ENCODE measurements at places on chromosomes 1 and 21.

DNA sequence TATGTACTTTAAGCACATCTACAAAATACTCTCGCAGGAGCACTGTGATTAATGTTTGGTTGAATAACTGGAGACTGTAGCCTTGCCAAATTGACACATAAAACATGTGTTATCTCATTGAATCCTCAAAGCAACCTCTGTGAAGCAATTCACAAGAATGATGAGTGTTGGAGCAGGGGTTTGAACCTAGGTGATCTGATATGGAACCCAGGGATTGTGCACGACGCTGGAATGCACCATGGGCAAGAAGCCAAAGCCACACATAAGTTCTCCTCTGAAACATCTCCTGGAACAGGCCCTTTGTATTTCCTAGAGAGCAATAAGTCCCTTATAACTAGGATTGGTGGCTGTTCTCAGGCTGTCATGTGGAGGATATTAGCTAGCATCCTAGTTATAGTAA lies 124.6 kb upstream of the IVNS1ABP start:
- no peak for DNase-seq

GRCh38 chr1:14136881-14137280 lies 436.9 kb downstream of the PRDM2 start:
- DNase-seq: no peak

DNA sequence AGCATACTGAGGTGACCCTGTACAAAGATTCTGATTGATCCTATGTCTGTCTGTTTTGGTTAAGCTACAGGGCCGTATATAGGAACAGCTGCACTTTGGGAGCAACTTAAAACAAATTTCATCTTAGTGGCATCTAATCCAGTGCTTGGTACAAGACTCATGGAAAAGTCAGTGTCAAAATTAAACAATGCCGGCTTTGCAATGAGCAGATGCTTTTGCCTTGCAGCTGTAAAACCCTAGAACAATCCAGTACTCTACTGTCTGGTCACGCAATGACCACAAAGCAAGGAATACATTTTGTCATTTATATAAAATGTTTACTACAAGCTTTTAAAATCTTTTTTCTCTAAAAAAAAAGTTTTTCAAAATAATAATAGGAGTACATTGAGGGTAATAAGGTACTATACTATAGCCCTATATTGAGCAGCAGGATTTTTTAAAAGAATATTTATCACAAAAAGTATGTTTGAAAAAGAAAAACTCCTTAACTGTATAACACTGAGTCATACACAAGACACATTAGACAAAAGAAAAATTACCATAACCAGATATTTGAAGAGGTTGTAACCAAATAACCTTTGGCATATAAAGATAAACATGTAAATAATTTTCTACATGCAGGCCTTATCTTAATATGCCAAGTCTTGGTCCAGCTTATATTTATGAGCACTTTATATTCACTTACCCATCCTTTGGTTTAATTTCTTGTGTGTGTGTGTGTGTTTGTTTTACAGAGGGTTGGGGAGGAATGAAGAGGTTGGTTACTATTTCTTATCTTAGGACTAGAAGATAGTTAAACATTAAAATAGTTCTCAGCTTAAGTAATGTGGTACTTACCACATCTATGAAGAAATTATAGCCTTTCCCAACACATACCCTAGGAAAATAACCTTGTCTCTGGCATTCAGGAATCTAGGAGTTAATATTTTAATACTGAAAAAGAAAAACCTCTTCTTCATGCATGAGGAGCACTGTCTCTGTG lies 262.3 kb downstream of the FAF1 start:
- DNase-seq: no peak

DNA sequence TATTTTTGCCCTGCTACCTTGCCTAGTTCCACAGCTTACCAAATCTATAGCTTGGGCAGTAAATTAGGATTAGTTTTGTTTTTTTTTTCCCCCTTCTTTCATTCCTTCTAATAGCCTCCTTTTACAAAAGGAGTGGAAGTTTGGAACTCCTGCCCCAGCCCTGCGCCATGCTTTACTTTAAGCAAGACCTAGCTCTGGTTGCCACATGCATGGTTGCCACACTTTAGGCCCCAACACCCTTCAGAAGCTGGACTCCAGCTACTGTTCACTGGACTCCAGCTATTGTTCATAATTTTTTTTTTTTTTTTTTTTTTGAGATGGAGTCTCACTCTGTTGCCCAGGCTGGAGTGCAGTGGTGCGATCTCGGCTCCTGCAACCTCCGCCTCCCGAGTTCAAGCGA lies 115.8 kb downstream of the NR5A2 start:
- DNase-seq: no peak

DNA sequence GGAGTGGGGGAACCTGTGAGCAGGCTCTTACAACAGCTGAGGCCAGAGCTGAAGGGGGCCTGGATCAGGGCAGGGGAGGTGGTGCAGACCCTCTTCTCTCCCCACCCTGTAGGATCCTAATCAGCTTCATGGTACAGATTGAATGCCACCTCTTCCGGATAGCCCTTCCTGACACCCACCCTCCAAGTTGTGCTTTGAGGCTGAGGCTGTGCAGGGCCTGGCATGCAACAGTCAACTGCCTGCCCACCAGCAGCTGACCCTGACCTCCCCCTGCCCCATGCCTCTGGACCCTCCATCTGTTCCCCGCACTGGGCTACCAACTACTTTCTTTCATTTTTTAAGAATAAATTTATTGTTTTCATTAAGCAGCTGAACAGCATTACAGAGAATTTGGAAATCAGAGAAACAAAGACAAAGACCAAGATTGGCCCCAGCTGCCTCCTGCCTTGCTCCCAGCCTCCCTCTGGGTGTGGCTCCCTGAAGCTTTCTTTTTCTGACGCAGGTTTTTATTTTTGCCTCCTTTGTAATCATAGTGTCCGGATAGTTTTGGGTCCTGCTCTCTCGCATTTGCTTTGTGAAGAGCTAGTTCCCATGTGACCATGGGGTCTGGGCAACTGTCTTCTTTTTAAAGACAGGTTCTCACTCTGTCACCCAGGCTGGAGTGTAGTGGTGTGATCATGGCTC lies 12.8 kb downstream of the ZNF362 start:
- DNase-seq: no peak

DNA sequence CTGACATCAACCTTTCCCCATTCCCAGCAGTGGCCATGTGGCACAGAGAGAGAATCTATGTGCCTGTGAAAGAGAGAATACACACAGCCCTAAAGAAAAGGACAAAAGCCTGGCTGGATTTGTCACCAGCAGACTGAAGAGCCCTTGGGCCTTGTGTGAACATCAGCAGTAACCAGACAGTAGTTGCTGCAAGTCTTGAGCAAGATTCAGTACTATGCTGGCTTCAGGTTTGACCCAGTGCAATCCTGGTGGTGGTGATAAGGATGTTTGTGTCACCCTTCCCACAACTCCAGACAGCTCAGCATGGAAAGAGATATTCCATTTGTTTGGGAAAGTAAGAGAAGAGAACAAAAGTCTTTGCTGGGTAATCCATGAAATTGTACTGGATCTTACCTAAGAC lies 28.4 kb upstream of the GBP6 start:
- no peak for DNase-seq

DNA sequence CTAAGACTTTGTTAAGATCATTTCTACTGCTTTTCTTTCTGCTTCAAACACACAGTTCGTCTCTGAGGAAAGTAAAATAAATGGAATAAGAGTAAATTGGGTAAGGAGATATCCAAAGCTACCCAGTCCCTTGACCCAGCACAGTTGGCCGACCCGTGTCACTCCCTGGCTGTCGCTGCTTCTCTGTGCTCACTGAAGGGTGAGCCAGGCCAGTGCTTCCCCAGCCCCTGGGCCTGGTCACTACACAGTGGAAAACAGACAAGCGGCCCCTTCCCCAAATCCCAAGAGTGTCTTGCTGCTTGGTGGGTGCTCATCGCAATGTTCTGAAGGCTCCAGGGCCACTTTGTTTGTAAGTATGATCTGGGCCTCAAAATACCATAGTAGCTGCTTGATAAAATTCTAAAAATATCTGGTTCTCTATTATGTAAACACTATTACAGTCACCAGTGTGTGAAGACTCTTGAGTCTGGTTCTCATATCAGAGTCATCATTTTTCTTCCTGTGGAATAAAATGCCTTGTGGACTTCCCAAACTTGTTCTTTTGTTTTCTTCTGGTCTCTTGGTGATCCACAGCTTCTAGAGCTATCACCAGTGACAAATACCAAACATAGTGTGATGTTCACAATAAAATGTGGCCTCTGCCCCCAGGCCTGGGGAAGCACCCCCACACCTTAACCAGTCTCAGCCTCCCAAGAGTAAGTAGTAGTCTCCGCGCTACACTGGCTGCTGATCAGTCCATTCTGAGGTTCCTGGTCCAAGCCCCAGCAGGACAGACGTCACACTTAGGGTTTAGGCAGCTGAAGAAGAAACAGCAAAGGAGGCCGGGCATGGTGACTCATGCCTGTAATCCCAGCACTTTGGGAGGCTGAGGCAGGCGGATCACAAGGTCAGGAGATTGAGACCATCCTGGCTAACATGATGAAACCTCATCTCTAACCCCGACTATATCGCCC lies 106.2 kb downstream of the DHRS3 start:
- no peak for DNase-seq

DNA sequence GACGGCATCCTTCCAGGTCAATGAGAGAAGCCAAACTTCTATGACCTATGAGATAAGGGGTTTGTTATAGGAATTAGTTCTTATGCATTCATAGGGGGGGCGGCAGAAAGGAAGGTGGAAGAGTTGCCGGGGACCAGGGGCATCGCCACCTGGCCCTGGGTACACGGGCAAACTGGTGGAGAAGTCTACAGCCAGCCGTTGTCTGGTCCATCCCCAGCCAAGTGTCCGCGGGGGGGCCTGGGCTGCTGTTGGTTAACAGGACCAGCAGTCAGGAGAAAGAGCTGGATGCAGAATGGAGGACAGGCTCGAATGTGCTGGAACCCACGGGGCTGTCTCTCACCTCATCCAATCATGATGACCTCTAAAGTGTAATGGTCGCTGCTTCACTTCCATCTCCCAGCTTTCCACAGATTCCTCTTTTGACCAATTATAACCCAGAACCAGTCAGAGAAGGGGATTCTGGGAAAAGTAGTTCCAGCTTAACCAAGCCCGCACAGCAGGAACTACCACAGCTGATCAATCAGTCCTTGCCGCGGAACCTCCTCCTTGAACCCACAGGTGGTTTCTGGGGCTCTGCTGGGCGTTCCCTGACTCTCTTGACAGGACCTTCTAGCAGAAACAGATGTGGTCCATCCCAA lies 17.8 kb downstream of the TMEM51 start:
- DNase-seq: no peak
